ENCODE measurements at places on chromosomes 12 and 14.

DNA sequence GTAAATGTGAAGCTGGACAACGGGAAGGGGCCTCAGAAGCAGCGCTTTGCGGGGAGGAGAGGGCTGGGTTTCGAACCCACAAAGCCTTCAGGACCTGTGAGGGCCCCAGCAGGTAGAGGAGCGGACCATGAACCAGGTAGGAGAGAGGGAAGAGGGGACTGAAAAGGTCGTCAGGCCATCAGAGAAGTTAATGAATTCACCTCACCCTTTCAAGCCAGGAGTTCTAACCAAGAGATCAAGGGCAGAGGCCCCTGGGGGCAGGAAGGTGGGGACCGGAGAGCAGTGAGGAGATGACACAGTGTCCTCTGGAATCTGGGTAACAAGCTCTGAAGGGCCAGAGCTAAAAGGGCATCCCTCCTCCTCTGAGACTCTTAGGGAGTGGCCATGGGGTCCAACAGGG, 19.4 kb downstream of the SERPINA1 start:
- no peak for DNase-seq

DNA sequence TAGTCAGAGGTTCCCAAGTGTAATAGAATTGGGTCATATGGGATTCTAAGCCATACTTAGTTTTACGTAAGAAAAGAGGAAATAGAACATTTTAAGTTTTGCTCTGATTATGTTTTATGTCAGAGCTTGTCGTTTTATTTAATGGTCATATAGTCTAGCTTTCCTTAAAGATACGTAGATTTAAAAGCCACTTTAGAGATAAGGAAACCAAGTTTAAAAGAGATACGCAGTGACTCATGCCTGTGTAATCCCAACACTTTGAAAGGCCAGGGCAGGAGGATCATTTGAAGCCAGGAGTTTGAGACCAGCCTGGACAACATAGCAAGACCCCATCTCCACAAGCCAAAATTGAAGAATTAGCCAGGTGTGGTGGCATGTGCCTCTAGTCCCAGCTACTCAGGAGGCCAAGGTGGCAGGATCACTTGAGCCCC, 19.5 kb downstream of the MAPK1IP1L start:
- no peak for DNase-seq

DNA sequence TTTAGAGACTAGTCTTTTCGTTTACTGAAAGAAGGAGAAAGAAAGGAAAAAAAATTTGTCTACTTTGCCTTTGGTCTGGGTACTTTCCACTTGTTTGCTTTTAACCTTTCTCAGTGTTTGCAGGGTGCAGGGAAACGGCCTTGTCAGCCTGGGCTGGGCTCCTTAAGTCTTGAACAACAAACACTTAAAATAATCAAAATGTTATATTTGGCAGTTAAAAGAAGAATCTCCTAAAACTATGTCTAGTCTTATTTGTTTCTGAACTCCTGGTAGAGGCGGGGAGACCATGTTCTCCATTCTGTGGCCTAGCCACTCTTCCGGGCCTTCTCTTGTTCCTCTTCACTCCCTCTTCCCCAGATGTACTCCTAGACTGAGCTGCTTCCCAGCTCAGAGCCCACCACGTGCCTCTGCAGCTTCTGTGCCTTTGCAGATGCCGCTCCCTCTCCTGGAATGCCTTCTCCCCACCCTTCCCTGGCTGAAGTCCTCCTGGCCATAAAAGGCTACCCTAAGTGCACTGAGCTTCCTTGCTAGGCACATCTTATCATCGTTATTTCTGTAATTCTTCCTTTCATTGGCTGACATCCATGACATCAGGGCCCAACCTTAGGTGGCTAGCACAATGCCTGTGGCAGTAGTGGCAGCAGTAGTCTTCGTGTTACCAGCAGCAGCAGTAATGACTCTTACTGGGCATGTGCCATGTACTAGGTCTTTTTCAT, 432.9 kb downstream of the ZFP36L1 start:
- DNase-seq, result peak; percentile 8

- no peak for DNase-seq
Measured at GRCh38 chr12:100799770-100800169, 5.2 kb downstream of the ANO4 start.

DNA sequence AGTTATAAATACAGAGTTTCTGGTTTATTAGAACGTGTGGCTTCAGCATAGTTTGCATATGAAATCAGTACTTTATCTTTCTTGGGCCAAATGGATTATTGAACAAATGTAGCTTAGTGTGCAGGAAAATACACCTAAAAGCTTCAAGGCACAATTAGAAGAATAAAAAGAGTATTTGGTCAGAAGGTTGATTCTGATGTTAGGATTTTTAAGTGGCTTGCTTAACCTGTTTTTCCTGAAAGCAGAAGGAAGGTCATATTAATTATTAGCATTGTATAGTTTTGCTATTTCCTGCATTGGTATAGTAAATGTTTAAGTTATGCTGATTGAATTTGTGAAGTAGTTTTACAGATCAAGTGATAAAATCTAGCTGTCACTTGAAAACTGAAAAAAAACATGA, 31.0 kb upstream of the GNS start:
- no peak for DNase-seq

DNA sequence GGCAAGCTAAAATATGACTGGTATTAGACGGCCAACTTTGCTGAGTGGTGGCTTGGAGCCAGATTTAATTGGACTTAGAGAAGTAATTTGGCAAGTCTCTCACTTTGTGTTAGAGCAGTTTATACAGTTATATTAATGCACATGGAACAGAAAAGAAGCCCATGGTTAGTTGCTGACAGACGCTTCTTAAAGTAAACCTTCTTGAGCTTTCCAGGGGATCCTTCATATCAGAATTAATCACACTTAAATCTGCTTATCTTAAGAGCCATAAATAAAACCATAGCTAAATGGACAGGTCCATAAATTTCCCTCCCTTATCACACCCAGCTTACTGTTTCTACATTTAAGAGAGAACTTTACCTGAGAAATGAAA, 9.6 kb downstream of the GSG1 start:
- no peak for DNase-seq

GRCh38 chr14:76768671-76769500, 7.6 kb downstream of the VASH1 start:
- no peak for DNase-seq

- DNase-seq, result no peak
Measured at GRCh38 chr14:22417914-22418313, 171.1 kb downstream of the DAD1 start.

- DNase-seq, result peak; percentile 42
Measured at GRCh38 chr14:104977681-104978653, at the start of gene AHNAK2. Gene AHNAK2 (minus strand): TSS chr14:104978374. CDS start chr14:104978237, 137 bp downstream.

DNA sequence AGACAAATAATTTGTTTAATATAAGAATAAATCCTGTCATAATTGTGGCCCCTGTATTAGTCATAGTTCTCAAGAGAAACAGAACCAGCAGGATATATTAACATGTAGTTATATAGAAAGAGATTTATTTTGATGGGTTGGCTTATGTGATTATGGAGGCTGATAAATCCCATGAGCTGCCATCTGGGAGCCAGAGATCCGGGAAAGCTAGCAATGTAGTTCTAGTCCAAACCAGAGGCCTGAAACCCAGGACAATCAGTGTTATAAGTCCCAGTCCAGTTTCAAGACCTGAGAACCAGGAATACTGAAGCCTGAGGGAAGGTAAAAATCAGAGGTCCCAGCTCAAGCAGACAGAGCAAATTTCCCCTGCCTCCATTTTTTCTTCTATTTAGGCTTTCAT, 435.8 kb downstream of the RPL10L start:
- no peak for DNase-seq

GRCh38 chr12:57993834-57994233, 52.5 kb downstream of the ATP23 start:
- DNase-seq, result no peak

GRCh38 chr12:91883811-91884210, 261.8 kb downstream of the BTG1 start:
- DNase-seq, result no peak

DNA sequence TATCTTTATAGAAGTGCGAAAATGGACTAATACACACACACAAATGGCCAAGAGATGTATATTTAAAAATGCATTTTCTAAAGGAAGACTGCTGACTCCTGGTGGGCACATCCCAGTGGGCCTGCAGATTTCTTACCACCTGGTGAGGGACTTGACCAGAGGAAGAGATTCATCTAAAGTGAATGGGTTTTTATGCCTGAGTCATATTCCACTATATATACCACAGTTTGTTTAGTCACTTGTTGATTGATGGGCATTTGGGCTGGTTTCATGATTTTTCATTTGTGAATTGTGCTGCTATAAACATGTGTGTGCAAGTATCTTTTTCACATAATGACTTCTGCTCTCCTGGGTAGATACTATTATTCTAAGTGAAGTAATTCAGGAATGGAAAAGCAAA, 277.3 kb downstream of the SLC16A7 start:
- DNase-seq, result no peak

GRCh38 chr14:53306267-53306721, 153.2 kb upstream of the DDHD1 start:
- peak; percentile 22 for DNase-seq

DNA sequence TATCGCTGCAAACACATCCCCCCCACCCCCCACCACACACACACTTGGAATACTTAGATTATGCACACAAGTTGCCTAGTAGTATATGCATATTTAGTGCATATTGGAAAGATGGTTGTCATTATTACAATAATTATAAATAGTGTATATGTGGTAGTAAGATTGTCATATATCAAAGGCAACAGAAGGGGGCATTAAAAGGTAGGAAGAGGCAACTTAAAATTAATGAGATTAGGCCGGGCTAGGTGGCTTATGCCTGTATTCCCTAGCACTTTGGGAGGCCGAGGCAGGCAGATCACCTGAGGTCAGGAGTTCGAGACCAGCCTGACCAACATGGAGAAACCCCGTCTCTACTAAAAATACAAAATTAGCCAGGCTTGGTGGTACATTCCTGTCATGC, 52.1 kb downstream of the GSC start:
- no peak for DNase-seq

DNA sequence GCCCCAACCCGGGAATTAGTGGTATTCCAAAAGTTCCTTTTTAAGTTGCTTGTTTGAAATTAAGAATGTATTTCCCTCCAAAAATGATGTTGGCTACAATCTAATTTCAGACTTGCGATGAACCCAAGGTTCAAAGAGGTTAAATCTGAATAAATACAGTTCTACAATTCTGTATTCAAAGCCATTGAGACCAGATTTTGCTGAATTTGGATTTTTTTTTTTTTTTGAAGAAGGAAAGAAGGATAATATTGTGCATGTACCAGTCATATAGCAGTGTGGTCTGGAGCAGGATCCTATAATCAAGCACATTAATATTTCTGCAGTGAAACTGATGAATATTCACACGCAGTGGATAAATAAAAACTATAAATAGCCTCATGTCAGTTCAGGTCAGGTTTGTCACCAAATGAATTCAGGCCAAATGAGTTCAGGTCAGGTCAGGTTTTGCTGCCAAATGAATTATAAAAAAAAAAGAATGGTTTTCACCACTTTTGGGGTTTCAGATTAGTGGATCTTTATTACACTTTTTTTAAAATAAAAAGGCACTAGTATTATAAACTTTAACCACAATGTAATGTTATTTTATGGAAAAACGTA, 69.5 kb downstream of the CRADD start:
- no peak for DNase-seq

DNA sequence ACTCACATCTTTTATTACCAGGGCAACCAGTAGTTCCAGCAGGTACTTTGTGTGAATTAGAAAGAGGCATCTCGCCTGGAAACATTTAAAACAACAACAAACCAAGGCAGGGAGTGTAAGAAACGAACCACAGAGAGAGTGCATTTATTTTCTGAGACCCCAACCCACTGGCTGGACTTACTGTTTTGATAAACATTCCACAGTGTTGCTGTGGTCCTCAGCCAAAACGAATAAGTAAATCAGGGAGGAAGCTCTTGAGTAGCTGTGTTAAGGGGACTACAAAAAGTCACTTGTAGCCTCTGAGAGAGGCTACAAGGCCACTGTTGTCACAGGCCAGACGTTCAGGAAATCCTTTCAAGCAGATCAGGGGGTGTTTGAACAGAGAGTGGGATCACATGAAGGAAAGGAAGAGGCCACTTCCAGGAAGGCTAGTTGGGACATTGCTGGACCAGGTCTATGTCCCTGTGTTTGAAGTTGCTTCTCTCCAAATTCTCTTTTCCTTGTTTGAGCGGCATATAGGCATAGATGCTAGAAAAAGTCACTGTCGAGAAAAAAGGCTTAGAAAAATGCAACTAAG, 33.8 kb downstream of the DMAC2L start:
- DNase-seq, result no peak

DNA sequence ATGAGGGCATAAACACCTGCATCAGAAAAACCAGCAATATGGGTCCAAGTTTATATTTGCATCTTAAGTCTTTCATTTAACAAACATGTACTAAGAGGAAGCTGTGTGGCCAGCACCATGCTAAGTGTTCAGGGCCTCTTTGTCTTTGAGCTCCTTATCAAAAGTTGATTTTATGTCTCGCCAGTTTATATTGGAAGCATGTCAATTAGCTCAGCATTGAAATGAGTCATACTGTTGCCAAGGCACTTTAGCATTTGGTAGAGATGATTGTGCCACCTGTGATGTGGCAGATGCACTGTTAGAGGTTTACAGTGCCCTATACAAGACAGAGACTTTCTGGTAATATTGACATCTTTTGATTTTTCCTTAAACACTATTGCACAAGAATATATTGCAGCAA, 68.5 kb downstream of the BHLHE41 start:
- DNase-seq, result no peak

DNA sequence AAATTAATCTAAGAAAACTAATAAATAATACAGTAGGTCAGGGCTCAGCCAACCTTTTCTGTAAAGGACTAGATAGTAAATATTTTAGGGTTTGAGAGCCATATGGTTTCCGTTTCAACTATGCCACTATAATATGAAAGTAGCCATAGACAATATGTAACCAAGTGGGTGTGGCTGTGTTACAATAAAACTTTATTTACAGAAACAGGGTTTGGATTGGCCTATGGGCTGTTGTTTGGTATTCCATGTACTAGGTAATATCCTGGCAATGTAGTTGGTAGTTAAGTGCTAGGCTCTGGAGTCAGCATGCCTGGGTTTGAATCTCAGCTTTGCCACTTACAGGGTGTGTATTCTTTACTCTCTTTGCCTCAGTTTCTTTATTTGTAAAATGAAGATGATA, 156.5 kb upstream of the RPH3A start:
- DNase-seq, result no peak

- no peak for DNase-seq
Measured at GRCh38 chr14:94382099-94382715, 6.2 kb downstream of the SERPINA1 start.

GRCh38 chr12:1779783-1780182, 40.6 kb upstream of the LRTM2 start:
- no peak for DNase-seq

DNA sequence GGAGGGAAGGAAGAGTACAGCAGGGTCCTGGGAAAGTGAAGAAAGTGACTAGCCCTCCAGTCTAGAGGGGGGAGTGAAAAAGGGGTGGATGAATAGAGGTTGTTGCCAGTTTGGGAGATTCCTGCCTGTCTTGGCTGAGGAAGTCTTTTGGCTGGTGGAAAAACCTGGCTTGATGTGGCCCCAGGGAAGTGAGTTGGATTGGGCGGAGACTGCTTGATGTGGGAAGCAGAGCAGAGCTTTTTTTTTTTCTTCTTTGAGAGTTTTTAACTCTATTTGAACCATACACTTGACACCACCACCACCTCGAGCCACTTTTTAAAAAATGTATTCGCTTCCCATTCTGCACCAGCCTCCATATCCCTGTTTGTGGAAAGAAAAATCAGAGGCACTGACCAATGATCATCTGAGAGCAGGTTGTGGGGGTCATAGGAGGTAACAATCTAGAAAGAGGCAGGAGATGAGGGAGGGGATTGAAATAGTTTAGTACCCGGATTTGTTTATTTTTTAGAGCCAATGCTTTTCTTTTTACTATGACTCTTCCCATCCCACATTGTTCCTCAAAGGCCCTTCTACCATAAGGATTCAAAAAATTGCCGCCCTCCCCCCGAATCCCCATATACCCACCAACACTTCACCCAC, 690 bp upstream of the DTX3 start:
- no peak for DNase-seq

- no peak for DNase-seq
Measured at GRCh38 chr14:99484106-99484505, 2.9 kb downstream of the CCNK start.
